Caki2 (cell line): ENCODE measurements at places on chromosomes 5 and 9. TPM values are rescaled to one million over a fixed set of nuclear protein-coding genes. Genes with fewer than 3 reads are reported as not detected.

- DNase-seq, result no peak
Measured at GRCh38 chr9:77996696-77997095, 34.9 kb downstream of the GNAQ start.

DNA sequence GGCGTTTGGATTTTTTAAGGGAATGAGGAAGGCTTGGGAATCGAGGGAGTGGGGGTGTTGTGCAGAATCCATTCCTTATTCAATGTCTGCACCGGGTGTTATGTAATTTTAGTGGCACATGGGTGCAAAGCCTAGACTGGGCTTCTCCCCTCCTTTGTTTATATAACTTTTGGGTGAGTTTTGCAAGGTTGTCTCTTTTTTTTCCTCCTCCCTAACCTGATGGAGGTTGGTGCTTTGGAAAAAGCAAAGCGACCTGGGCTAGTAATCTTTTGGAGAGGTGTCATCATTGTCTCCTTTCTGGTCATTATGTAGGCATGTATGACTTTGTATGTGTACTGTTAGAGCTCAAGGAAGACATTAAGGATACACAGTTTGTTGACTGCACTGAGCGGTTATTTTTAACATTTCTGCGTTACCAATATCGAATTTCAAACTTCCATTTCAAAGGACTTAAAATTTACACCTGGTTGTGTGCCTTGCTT, 3.1 kb downstream of the SMARCA2 start:
- DNase-seq, result peak; percentile 8

The PCDHB3 gene
- total RNA-seq, result not detected in 2 replicates

DNA sequence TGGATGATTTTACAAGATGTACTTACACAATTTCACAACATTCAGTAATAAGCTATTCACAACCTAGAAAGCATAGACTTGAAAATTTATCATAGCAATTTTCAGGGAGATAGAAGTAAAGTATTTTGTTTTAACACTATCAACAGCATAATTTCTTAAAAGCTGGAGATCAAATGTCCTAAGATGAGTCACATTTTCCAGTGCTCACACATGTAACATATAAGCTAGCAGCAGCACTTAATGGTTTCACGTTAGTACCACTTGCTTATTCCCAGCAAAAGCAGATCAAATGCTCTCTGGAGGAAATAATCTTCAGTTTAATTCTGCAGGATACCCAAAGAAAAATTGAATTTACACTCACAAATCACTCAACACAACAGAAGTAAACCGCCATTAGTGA, 6.5 kb downstream of the OR13C8 start:
- no peak for DNase-seq

- DNase-seq, result no peak
Measured at GRCh38 chr5:84091127-84091799, 293.4 kb downstream of the EDIL3 start.

The GLDC gene
- 14.3 and 21.2 TPM in 2 replicates for total RNA-seq

The DDX31 gene
- 3.9 and 14.2 TPM in 2 replicates for total RNA-seq

The DEPDC1B gene
- 38.3 and 65.3 TPM in 2 replicates for total RNA-seq

DNA sequence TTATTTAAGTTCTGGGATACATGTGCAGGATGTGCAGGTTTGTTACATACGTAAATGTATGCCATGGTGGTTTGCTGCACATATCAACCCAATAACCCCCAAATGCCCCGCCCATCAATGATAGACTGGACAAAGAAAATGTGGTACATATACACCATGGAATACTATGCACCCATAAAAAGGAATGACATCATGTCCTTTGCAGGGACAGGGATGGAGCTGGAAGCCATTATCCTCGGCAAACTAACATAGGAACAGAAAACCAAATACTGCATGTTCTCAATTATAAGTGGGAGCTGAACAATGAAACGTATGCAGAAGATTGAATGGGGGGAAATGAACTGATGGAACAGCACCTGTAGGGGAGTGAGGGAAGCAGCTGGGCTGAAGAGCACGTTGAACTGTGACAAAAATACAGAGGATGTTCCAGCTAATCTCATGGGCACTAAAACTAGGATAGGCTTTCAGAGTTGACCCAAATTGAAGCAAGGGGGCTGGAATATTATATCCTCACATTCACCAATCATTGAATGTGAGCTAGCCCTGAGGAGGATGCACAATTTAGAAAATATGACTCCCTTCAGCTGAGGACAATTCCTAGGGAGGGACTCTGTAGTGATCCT, 70.5 kb upstream of the OSMR start:
- DNase-seq, result no peak
